ENCODE measurements at places on chromosomes 3 and 15.
A peak's percentile ranks its signal among the peaks of the same experiment; 100 is the strongest.

- no peak for DNase-seq
Observed at GRCh38 chr15:62249501-62249900, 84.4 kb upstream of the C2CD4B start.

DNA sequence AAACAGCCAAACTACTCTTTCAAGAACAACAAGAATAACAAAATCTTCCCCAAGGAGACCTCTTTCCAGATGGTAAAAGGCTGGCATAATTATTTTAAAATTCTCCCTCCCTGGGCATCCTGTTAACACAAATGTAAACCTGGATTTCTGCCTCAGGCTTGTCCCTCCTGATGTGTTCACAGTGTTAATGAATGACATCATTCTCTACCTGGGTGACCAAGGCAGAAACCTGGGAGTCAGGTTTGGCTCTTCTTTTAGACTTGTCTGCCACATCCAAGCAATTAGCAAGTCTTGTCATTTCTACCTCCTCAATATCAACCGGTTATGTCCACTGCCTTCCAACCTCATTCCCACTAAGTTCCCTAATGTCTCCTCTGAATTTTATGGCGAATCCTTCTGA is 368.7 kb upstream of the TBL1XR1 start:
- no peak for DNase-seq

- DNase-seq: no peak
Observed at GRCh38 chr3:121718205-121718846, 31.2 kb downstream of the GOLGB1 start.

GRCh38 chr3:109643590-109643989 is 306.2 kb upstream of the DPPA4 start:
- DNase-seq: no peak

GRCh38 chr15:57919754-57920153 is 145.8 kb downstream of the ALDH1A2 start:
- DNase-seq: no peak

DNA sequence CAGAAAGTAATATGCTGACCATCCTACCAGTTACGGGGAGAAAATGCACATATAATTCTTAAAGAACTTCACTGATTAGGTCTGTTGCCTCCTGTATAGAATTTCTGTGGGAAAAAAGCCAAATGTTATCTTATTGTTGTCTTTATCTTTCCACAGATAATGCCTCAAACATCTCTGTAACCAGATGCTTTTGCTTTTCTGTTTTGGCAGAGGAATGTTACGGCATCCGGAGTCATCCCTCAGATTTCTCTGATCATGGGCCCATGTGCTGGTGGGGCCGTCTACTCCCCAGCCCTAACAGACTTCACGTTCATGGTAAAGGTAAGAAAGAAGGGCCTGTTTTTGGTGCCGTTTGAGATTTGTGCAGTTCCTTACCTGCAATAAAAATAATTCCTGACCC is 33.5 kb downstream of the PCCB start:
- no peak for DNase-seq

DNA sequence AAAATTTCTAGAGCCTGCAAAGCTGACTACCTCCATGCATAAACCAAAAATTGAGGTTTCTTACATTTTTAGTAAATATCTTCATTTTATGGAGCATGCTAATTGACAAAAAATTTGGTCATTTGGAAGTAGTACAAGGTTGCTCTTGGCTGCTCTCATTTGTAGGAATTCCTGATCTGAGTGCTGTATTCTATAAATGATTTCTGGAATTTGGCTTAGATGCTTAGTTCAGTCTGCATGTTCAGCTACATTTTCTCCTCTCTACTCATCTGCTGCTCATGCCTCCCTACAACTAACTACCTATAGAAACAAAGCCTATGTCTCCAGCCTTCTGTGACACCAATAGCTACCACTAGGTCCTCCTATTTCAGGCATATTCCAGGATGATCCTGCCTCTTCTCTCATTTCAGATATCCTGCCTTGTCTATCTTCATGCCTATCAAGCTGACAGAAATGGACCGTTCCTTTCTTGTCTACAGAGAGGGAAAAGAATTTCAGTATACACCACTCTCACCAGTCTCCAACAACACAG is 901.1 kb downstream of the TBL1XR1 start:
- DNase-seq: no peak

- no peak for DNase-seq
Observed at GRCh38 chr3:172106037-172106954, 66.9 kb downstream of the FNDC3B start.

GRCh38 chr3:185847506-185847905 is 22.7 kb upstream of the IGF2BP2 start:
- no peak for DNase-seq

DNA sequence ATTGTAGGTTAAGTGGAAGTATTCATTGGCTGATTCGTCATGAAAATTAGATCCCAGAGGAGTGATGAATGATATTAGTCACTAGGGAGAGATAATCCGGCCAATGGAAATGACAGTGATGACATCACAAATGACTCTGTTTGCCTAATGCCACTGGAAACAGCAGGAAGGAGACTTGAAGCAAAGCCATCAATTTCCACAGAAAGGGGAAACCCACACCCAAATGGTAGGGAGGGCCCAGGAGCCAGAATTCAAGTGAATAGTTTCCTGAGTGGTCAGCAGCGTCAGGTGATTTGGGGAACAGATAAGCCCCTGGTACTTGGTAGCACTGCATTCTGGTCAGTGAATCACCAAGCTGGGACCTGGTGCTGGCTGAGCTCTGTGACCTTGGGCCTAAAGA is 3.3 kb upstream of the ADAMTS9 start:
- no peak for DNase-seq

GRCh38 chr15:96053781-96054428 is 276.6 kb upstream of the NR2F2 start:
- no peak for DNase-seq

DNA sequence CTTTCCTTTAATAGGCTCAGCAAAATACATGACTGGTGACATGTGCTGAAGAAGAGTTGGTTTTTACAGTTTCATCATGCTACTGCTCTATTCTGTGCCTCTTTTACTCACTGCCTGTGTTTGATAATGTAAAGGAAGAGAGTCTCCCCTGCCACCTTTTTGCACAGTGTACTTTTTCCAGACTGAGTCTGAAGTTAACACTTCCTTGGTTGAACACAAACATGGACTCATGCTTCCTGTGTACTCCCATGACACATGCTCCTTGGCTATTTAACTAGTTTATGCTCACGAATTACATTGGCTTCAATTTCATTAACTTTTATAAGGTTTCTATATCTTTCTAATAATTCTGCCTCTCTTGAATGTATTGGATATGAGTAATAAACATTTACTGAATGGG is 396.1 kb downstream of the VGLL3 start:
- DNase-seq: no peak

- no peak for DNase-seq
Observed at GRCh38 chr3:159953325-159954085, 35.1 kb upstream of the IL12A start.

DNA sequence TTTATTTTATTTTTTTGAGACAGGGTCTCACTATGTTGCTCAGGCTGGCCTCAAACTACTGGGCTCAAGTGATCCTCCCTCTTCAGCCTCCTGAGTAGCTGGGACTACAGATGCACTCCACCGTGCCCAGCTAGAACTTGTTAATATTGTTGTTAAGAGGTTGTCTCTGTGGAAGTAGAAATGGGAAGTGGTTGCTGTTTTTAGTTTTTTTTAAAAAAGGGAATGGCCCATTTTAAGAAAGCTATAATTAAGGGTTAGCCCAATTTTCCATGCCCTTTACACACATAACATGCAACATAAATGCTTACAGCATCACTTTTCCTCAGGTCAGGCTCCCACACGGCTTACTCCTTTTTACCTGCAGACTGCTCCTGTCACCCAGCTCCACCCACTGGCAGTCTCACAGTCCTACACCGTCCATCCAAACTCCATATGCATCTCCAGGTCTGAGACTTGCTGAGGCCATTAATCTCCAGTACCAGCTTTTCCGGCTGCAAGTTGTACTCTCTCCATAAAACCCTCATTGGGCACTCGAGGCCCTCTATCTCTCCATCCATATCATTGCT is 19.8 kb downstream of the MORC1 start:
- no peak for DNase-seq

GRCh38 chr15:44215594-44215993 is 20.5 kb upstream of the FRMD5 start:
- DNase-seq: no peak

GRCh38 chr3:95798628-95799027 is 1015.8 kb upstream of the EPHA6 start:
- DNase-seq: no peak

- no peak for DNase-seq
Observed at GRCh38 chr3:149770246-149770645, 18.0 kb upstream of the COMMD2 start.

GRCh38 chr3:177150970-177151627 is 46.2 kb downstream of the TBL1XR1 start:
- DNase-seq: no peak

- DNase-seq: no peak
Observed at GRCh38 chr15:95210436-95210981, 979.1 kb downstream of the MCTP2 start.

DNA sequence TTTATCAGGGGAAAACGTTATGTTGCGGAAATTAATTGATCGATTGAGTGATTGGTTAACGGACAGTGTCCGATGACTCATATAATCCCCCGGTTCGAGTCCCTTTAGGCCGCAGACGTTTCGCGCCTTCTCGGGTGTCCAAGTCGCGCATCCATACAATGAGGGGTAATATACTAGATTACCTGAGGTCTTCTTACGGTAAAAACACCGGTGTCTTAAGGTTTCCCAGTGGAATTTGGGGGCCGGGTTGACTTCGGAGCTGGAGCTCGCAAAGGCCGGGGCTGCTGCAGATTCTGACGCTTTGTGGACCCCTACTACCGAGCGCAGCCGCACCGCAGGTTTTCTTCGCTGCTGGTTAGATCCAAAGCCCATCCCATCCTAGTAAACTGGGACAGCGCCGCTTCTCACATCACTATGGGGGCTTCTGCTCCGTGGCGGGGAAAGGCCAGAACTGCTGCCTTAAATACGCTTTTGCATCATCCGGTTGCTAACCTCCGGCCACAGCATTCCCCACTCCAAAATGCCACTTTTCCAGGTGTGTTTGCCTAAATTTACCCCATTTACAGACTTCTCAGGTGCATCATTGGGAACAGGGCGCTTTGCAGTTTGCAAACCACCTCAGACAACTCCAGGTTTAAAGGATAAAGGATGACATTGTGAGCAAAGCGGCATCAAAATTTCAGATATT is 858 bp upstream of the SACM1L start:
- peak; percentile 67 for DNase-seq

GRCh38 chr3:94098452-94098851 is 35.6 kb downstream of the NSUN3 start:
- DNase-seq: no peak

GRCh38 chr3:69094467-69095205 is 9.9 kb downstream of the ARL6IP5 start:
- DNase-seq: peak; percentile 44

GRCh38 chr15:59819092-59819491 is 130.0 kb upstream of the BNIP2 start:
- DNase-seq: no peak

DNA sequence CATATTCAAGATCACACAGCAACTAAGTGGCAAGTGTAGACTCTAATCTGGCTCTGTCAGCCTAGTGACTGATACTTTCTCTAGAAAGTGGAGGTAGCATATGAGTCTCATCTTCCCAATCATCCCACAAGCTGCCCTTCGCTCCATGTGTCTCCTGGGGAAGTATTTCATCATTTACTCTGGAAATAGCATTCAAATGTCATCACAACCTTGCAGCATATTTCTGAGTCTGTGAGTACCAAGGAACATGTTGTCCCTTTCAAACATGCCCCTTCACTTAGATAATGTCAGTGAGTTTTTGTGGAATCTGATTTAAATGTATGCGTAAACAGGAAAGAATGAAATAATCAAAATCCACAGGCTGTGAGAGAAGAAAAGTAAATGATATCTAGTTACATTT is 322.9 kb downstream of the SLC9A9 start:
- DNase-seq: no peak

DNA sequence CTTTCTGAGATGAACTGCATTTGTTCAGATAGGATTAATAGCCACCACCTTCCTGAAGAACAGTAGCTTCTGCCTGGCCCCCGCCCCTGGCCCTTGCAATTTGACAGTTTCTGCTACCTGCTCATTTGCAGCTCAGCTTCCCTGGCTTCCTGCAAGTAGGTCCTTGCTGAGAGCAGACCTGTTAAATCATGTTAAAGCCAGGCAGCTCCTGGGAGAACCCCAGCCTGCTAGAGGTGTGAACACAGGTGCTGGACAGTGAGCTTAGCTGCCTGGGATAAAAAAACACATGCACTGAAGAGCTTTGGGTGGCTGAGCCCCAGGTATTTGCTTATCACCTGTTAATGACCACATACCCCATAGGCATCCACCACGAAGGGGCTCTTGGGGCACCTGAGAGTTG is 143.4 kb downstream of the PTPRG start:
- DNase-seq: no peak

GRCh38 chr3:82130046-82130445 is 368.6 kb upstream of the GBE1 start:
- no peak for DNase-seq

DNA sequence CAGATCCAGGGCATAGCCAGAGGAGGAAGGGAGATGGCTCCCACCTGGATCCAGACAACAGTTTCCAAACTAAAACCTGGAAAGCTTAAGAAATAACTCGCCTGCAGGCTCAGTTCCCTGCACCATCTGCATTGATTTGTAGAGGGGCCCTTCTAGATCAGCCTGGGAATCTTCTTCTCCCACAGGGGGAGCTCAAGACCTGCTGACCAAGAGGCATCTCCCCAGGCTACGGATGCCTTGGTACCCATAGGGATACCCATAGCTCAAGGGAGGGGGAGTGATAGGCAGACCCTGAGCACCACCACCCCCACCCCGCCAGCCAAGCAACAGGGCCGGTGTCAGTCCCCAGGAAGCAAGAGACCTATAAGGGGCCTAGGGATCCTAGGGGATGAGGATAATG is 28.0 kb upstream of the DCLK3 start:
- DNase-seq: peak; percentile 25

DNA sequence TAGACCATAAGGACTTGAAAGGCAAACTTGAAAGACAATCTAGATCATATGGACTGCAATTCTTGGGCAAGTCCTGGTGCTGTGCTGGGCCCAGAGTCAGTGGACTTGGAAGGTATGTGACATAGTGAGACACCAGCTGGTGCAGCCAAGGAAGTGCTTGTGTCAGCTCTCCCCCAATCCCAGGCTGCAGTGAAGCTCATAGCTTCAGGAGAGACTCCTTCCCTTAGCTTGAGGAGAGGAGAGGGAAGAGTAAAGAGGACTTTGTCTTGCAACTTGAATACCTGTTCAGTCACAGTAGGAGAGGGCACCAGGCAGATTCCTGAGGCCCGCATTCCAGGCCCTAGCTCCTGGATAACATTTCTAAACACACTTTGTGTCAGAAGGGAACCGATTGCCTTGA is 127.4 kb upstream of the ZPLD1 start:
- no peak for DNase-seq

DNA sequence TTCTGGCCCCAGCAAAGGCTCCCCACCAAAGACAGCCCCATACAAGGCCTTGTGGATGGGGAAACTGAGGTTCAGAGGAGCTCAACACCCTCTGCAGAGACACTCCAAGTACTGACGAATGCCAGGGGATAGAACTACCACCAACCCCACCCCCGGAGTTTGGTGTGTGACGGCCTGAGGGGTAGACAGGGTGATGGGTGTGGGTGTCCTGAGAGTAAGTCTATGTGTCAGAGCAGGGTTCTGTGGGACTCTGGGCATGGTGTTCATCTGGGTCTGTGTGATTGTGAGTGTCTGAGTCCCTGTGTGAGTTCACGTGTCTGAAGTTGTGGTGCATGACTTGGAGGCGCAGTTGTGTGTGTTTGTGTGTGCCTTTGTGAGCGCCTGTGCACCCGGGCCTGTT is 7.4 kb downstream of the PTH1R start:
- no peak for DNase-seq

Data from activated T-cell treated with anti-CD3 and anti-CD28 coated beads, Interleukin-2, amount 50 U/mL, for 48 hours (primary cell).